Activated CD4-positive, alpha-beta T cell treated with anti-CD3 and anti-CD28 coated beads, Interleukin-2, amount 50 U/mL, for 16 hours (primary cell): ENCODE measurements at places on chromosomes 4 and X.

DNA sequence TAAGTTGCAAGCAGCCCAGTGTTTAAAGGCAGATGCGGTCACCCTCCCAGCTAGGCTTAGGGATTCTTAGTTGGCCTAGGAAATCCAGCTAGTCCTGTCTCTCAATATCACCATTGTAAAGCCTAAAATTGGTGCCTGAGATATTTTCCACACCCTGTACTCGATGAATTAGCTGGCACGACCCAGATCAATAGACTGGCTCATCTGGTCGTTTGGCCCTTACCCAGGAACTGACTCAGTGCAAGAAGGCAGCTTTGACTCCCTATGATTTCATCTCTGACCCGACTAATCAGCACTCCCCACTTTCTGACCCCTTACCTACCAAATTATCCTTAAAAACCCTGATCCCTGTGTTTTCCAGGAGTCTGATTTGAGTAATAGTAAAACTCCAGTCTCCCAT is 384.9 kb upstream of the SLC7A11 start:
- DNase-seq, result no peak

GRCh38 chr4:156594624-156595023 is 377.0 kb downstream of the PDGFC start:
- no peak for DNase-seq

DNA sequence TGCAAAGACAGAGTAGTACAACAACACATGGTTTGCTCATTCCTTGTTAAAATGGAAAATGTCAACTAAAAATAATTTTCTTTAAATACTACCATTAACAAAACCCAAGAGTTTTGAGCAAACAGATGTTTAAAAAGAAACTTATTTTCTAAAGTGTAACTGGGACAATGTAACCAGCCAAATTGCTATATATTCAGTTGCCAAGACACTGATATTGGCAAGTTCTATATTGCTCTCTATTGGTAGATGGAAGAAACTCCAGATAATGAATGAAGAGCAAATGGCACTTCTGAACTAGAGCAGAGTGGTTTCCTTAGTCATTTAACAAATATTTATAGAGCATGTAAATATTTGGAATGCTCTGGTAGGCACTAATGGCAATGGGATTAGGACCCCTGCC is 966.2 kb downstream of the RPA4 start:
- no peak for DNase-seq

DNA sequence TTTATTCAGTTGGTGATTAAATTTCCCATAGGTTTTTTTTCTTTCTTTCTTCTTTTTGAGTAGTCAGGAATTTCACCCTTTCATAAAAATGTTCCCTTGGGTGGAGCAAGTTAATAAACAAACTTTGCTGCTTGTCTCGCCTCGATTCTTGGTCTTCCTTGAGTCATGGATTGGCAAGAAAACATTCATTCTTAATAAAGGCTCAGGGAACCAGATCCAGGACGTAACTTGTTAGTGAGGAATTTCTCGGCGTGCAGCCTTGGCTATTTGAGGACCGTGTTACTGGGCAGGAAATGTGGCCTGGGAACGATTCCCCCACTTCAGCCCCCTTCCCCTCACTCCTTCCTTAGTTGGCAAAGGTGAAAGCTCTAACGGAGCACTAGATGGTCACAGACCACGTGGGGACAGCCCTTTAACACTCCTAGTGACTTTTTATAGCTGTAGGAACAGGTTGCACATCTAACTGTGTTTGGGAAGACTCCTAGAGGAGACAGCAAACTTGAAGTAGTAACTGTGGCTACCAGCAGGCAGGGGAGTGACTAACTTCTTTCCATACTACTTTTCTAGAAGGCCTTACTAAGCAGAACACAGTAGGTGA is 106.8 kb downstream of the UCHL1 start:
- DNase-seq, result no peak

DNA sequence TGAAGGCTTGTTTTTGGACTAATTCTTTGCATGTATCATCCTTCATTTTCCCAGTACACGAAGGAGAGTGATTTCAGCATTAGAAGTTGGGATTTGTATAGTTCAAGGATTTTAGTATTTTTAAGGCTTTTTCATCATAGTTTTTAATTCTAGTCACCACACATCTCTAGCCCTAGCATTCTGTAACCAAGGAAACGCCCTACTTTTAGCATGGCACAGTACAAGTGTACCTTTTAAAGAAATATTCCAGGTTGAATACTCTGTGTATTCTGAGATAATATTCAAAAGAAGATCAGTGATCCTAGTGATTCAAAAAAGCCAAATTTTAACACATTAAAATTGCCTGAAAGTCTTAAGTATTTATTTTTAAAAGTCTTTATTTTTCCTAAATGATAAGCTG is 150.5 kb downstream of the RAP1GDS1 start:
- DNase-seq, result no peak

DNA sequence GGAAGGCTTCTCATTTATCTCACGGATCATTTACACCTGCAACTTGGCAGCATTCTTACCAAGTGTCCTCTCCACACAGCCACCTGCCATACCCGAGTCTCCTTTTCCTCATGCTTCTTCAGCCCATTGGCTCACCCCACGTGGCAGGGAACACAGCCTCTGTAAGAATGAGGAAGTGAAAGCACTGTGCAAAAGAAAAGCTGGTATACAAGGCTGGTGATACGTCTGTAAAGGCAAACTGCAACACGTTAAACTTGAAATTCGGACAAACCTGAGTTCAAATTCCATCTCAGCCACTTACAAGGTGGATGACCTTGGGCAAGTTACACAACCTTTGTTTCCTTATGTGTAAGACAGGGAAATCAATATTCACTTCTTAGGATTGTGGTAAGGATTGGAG is 164.0 kb upstream of the RASGEF1B start:
- no peak for DNase-seq

- DNase-seq, result no peak
Observed at GRCh38 chr4:148396986-148397673, 45.1 kb downstream of the NR3C2 start.

DNA sequence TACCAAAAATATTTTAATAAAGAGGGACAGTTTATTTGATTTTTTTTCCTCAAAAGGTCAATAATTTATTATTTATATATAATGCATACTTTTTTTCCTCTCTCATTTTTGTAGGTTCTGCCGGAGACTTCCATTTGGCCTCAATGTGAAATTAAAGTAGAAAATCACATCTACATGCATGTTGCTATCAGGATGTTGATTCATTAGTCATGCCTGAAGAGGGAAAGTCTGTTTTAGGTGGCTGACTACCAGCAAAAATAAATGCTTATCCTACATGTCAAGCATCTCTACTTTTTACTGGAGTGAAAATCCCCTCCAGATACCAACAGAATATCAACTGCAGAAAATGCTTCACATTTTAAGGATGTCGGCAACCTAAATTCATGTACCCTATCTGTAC is 41.5 kb downstream of the KIAA0232 start:
- DNase-seq, result no peak

DNA sequence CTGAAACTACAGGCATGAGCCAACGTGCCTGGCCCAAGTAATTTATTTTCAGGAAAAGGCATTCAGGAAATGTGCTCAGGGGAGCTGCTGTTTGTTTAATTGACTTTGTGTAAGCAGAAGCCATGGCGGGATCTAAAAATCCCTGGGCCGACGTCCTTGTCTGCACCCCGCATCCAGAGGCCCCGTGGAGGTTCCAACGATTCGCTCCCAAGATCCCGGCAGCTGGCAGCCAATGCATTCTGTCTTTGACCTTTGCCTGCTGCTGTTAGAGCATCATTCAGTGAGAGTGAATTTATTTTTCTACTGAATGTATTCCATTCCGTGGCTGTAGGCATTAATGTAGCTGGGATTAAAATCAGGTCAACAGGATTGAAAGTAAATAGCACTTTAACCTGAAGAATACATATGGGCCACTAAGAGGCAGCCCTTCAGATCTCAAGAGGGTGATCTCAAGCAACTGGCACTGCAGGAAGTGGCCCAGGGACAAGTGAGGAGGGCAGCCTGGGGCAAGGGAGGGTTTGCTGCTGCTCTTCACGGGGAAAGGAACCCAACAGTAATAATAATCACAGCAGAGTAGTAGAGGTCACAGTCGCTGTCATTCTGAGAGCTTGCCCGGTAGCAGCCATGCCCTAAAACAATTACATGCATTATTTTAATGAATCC is 75.2 kb downstream of the PSAPL1 start:
- no peak for DNase-seq

- DNase-seq, result peak; percentile 71
Observed at GRCh38 chrX:129925305-129926092, 19.5 kb downstream of the UTP14A start.

DNA sequence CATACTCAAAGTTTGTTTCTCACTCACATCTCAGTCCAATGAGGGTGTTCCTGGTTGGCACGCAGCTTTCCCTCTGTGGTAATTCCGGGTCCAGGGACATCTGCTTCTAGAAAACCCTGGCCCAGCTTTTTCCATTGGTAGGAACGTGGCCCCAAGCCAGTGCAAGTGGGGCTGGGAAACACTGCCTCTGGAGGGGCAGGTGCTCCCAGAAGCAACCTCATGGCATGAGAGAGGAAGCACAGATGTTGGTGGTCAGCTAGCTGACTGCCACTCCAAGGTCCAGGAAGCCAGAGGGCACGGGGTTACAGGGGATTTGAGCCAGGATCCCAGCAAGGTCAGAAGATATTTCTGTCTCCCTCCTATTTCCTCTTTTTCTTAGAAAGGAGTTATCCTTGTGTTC is 47.5 kb downstream of the DCTD start:
- DNase-seq, result no peak

GRCh38 chr4:860561-860960 is 34.6 kb upstream of the CPLX1 start:
- DNase-seq, result no peak

DNA sequence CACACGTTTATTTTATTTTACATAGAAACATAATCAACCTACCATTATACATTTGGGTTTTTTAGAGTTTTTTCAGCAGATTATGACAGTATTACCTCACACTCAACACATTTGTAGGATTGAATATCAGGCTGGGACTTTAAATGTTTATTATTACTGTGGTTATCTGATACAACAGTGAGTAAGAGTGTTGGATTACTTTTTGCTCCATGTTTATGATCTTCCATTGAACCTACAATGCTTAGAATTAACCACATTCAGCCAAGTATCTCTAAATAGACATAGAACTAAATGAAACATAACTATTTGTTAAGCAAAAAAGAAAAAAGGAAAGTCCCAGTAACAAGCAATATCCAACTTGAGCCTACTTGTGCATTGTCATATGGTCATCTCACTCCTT is 607.4 kb upstream of the PITX2 start:
- no peak for DNase-seq

DNA sequence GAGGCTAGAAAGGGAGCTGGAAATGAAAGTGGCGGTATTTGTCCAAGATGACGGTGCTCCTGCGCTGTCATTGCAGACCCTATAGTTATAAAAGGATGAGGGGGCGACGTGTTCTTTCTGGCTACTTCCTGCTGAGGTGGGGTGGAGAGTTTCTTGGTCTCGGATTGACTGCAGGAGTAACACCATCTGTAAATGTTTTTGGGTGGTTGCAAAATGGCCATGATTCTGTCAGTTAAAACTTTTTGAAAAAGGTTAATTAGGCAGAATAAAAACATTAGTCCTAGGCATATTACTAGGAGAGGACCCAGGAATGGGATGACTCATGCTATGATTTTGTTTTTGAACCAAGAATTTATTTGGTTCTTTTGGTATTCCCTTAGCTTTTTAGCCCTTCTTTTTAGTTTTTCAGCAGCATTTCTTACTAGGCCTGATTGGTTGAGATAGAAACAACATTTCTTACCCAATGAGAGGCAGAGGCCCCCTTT is 53.1 kb downstream of the USP11 start:
- DNase-seq, result no peak

DNA sequence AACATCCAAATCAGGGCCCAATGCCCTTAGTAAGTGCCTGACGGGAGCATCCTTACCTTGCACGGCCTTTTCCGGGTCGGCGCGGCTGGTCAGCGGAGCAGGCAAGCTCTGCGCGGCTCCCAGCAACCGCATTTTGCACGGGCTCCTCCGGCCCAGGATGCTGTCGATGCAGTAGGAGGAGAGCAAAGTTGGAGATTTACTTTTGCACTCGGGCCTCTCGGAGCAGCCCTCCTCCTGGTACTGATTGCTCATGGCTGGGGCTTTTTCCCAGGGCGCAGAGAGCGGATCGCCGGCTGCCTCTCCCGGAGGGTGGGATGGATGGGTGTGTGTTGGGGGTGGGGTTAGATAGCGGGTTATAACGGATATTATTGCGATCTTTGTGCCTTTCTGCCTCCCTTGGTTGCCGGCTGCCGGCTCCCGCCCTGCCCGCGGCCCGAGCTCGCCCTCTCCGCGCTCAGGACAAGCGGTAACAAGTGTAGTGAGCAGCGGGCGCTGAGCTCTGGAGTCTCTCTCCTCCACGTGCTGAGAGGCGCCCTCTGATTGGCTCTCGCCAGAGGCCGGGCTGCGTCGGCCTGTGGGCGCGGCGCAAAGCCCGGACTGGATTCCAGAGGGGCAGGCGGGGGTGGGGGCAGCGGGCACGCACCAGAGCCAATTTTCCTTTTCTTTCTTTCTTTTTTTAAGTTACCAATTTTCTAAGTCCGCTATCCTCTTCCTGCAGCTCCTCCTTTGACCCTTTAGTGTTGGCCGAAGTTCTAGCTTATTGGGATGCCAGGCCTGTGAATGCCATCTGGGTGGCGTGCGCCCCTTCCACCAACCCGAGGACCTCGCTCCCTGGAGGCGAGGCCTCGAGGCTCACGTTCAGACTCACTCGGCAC is at the start of gene ARX:
Gene ARX, minus strand, starts transcription at position 480 of the 875 bp plus-strand sequence. Its CDS starts 228 bp downstream, at position 252.
- DNase-seq, result peak; percentile 31

DNA sequence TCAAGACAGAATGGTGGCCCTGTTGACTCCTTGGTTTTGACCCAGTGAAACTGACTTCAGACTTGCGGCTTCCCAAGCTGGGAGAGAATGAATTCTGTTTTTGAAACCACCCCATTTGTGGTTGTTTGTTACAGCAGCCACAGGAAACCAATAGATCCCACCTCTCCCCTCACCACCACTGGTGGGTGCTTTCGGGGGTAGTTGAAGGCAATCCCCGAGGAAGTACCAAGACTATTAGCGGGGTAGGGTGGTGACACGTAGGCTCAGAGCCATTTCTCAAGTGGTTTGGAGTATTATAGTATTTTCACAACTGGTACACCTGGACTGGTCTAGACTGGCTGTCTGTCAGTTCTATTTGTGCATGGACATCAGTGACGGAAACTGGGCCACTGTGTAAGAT is 189.1 kb upstream of the RBPJ start:
- DNase-seq, result peak; percentile 53

- DNase-seq, result peak; percentile 25
Observed at GRCh38 chrX:21996872-21997455, 35.2 kb upstream of the PHEX start.

- no peak for DNase-seq
Observed at GRCh38 chr4:23161787-23162186, 469.1 kb downstream of the GBA3 start.

DNA sequence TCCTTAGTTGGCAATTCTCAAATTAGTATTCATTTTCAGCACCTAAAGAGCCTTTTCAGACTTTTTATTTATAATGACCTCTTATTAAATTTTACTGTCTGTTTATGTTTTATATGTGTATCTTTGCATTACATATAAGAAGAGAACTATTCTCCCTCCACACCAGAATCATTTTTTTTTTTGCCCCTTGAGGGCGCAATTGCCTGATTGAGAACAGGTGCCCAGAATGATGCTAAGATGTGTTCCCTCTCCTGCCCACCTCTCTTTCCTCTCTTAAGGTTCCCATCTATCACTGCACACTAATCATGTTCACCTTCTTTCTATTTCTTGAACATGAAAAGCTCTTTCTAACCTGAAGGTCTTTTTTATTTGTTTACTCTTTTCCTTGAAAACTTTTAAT is 44.2 kb upstream of the ADAM29 start:
- no peak for DNase-seq
